ENCODE measurements at places on chromosomes 1 and 21. TPM values are rescaled to one million over a fixed set of nuclear protein-coding genes. Genes with fewer than 3 reads are reported as not detected.
A peak's percentile ranks its signal among the peaks of the same experiment; 100 is the strongest.

- peak; percentile 78 for DNase-seq
These were observed 21.0 kb downstream of the H3-3A start for GRCh38 chr1:226083302-226084101.

- no peak for DNase-seq
These were observed 96.6 kb downstream of the FOXD2 start for GRCh38 chr1:47534436-47534835.

- no peak for DNase-seq
These were observed 9.9 kb downstream of the TGFBR3 start for GRCh38 chr1:91876040-91876470.

DNA sequence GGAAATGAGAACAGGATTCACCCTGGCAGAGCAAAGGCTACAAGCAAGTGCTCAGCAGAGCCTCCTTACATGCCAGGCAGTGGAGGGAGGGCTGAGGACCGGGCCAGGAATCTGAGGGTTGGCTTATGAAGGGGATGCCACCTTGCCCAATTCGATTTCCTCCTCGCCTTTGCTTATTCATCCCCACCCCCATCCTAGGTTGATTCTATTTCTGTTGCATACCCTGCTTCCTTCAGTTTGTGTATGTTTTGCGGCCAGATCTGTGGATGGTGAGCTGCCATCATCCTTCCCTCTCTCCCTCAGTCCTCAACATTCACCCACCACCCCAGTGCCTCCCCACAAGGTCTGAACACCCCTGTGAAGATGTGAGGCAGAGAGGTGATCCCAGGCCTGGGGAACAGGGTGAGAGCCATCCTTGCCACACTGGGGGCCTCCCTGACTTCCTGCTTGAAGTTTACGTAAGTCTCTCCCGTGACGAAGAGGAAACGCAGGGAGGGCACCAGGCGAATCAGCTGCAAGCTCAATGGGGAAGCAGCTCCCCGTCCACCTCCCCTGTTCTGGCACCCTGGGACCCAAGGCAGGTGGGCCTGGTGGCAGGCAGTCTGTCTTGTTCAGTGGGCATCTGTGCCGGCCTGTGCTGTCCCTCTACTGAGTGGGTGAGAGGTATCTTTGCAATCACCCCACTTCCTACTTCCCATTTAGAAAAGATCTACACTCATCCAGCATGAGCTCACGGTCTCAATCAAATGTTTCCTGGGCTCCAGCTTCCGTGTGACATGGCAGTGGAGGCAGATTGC, 50.6 kb upstream of the CNTN2 start:
- DNase-seq = no peak

The ANXA9 gene
- total RNA-seq = not detected

The MPL gene
- not detected for total RNA-seq

The OR14K1 gene
- total RNA-seq = not detected

The A3GALT2 gene
- total RNA-seq = 0.54 TPM

Data from thoracic aorta (tissue), 2 donors.